ENCODE measurements at places on chromosomes 13 and 19.

GRCh38 chr19:40370997-40371801 lies 18.8 kb downstream of the HIPK4 start:
- no peak for DNase-seq

DNA sequence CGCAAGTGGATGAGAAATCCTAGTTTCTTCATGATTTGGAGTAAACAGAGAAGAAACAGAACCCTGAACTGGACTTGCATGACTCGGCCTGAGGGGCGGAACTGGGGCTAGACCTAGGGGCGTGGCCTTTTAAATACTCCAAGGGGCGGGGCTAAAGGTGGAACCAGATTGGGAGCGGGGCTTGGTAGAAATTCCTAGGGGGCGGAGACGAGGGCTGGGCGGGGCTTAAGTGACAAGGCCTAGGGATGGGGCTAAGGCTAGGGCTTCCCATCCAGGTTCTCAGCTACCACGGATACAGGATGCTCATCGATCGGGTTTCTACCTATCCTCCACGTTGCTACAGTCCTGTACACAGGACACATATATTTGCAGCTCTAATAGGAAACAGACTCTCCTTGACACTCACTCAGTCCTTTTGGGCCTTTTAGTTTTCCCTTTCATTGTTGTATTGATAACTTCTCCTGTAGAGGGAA lies 372 bp upstream of the ZNF699 start:
- no peak for DNase-seq

DNA sequence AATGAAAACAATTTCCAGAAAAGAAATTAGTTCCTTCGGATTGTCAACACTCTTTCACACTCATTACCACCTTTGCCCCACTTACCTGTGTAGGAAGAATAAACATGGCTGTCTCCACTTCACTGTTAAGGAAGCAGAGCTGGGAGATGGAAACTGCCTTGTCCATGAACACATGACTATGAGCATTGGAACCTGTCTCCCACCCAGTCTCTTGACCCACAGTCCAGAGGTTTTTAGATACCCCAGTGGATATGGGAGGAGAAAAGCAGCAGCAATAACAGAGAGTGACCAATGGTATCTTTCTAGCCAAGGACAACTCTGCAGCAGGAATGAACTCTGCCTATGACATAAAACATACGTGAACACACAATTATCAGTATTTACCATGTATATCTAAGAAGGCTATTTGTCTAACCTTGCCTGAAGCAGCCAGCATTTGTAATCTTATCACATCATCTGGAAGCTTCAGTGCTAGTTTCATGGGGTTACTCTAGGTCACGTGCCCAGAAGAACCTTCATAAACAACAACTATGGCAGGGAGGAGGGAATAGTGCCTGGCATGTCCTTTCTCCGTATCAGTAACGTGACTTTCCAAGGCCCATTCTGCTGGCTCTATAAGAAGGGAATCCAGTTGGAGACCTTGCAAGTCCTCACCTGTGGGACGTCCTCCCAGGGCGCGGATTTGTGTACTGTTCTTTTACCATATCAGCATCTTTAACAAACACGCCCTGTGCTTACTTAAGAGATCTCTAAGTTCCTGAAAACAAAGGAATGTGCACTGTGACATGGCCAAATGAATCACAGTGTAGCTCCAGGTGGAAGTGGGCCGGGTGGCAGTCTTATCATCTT lies 221.8 kb upstream of the UBL3 start:
- no peak for DNase-seq

- DNase-seq = no peak
Observed at GRCh38 chr13:85662186-85662585, 137.0 kb downstream of the SLITRK6 start.

GRCh38 chr13:43077906-43078305 lies 54.5 kb downstream of the DNAJC15 start:
- no peak for DNase-seq

DNA sequence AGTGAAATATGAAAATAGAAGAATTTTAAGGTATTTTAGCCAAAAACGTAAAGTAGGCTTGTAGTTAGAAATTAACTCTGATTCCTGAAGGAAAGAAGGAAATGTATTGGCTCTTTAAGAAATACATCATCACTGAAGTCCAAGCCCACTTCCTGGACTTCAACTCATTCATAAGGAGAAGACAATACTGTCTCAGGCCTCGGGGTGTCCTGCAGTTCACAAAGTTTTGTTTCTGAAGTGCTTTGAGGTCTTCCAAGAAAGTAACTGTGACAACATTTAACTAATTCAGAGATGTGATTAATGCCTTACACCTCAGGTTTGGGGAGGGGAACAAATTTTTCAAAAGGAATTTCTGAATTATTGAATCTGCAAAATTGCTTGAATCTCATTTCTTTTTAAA lies 65.8 kb upstream of the STARD13 start:
- DNase-seq = no peak

DNA sequence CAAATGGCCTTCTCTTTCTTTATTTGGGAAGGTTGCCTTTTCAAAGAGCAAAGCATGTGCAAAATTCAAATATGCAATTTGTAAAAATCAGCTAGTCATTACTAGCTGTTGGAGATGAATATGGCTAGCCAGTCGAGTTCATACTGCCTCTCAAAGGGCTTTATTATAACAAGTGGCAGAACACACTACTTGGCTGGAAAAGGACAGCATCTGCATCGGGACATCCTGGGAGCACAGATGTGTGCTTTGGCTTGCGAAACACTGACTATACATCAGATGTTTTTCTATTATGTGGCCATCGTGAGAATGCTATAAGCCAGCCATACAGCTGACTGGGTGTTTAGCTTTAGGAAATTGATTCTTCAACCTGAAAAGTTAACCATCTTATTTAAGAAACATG lies 424.2 kb downstream of the KCTD12 start:
- DNase-seq = no peak

DNA sequence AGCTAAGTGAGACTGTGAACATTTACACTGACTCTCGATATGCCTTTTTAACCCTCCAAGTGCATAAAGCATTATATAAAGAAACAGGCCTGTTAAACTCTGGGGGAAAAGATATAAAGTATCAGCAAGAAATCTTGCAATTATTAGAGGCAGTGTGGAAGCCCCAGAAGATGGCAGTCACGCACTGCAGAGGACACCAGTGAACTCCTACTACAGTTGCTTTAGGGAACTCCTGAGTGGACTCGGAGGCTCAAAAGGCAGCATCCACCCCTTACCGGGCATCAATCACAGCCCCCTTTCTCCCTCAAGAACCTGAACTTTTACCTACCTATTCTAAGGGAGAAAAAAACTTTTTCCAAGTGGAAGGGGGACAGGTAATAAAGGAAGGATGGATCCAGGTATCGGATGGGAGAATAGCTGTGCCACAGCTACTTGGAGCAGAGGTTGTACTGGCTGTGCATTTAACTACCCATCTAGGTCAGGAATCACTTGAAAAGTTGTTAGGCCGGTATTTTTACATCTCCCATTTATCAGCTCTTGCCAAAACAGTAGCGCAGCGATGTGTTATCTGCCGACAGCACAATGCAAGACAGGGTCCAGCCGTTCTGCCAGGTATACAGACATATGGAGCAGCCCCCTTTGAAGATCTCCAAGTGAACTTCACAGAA lies 80.1 kb downstream of the ZNF486 start:
- no peak for DNase-seq

GRCh38 chr13:108855737-108856387 lies 226.5 kb downstream of the MYO16 start:
- DNase-seq = no peak

- no peak for DNase-seq
Observed at GRCh38 chr19:49442354-49442753, 1.0 kb upstream of the SLC17A7 start.

DNA sequence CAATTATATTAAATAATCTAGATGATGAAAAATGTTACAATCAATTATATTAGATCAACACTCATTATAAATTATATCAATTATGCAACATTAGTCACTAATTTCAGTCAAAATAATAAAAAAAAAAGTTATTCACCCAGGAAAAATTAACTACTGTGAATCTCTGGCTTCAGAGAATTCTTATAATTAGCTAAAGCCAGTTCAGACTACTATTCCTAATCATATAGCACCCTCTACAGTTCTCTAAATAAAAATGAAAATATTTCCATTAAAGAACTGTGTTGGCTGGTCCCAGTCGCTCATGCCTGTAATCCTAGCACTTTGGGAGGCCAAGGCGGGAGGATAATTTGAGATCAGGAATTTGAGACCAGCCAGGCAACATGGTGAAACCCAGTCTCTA lies 33.0 kb downstream of the XPO4 start:
- DNase-seq = no peak
